ENCODE measurements at places on chromosomes 11 and 22. TPM values are rescaled to one million over a fixed set of nuclear protein-coding genes. Genes with fewer than 3 reads are reported as not detected.
A peak's percentile ranks its signal among the peaks of the same experiment; 100 is the strongest.

GRCh38 chr11:22460181-22460580 lies 122.0 kb downstream of the SLC17A6 start:
- no peak for DNase-seq

DNA sequence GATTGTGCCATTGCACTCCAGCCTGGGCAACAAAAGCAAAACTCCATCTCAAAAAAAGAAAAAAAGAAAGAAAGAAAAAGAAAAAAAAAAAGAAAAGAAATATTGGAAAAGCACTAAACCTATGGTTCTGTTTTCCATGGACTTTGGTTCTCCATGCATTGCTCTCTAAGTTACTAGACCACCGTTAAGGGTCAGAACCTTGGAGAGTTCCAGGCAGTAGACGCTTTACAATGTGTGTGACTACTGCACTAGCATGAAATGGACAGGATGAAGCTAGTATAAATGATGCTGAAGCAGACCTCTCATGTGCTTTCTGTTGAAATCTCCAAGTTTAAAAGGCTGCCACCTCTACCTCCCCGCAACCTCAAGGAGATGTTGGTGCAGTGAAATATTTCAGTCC lies 63.5 kb downstream of the SIK2 start:
- peak; percentile 56 for DNase-seq

GRCh38 chr11:6604790-6605189 lies 1.2 kb downstream of the ILK start:
- DNase-seq: no peak

DNA sequence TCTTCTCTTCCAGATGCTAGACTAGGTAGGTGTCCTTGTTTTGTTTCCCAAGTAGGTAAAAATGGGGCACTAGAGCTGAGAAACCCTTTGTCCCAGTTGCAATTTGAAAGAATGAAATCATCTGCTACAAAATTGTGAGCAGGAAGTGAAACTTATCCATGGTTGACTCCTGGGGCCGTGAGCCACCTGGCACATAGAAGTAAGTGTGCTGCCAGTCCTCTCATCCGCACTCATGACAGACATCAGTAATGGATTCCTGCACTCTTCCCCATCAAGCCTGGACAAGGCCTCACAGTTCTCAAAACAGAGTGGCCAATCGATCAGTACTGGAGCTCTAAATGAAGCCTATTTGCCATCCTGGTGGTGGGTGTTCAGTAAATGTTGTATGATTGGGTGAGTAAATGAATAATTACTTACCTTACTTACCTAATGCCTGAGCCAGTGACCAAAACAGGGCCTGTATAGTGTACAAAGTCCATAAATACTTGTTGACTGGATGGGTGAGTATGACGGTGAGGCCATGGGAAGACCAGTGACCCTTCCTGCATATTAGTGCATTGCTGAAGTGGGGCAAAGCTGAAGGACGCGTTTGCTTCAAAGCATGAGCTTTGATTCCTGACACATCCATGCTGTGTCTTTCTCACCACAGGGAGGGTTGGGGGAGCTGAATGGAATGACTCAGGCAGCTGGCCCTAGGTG lies 68.9 kb upstream of the HEPHL1 start:
- no peak for DNase-seq

DNA sequence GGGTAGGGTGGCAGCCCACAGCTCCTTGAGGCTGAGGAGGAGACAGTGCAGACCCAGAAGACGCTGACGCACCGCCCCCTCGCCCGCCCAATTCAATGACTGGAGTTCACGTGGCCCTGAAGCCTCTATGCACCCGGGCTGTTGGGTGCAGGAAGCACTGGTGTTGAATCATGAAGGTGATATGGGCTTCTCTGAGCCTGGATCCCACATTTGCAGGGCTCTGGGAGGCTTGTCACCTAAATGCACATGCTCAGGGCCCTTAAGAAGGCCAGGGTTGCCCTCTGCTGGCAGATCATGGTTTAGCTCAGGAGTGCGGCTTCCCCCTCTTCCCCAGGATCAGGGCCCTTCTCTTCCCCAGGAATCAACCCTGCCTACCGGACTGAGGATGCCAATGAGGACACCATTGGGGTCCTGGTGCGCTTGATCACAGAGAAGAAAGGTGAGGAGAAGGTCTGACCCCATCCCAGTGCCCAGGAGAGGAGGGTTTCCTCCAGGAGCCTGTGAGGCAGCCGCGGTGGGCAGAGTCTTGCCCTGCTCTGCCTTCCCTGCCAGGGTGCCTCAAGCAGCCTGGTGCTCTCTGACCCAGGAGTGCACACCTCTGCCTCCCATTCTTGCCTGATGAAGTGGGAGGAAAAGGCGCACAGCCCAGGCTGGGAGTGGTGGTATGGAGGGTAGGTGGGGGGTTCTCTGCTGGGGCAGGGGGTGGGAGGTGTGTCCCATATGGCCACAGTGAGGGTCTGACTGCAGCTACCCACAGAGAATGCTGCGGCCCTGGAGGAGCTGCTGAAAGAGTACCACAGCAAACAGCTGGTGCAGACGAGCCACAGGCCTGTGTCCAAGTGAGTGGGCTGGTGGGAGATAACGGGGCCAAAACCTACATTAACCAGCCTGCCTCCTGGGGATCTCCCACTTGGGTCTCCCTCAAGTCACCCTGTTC lies 17.5 kb downstream of the RELT start:
- DNase-seq: peak; percentile 75

- no peak for DNase-seq
These were observed 74.1 kb upstream of the B3GAT1 start for GRCh38 chr11:134486106-134486505.

GRCh38 chr22:40819599-40820140 lies 524 bp upstream of the SLC25A17 start:
- DNase-seq: no peak

- no peak for DNase-seq
These were observed 406.7 kb downstream of the TBC1D22A start for GRCh38 chr22:47168900-47169800.

DNA sequence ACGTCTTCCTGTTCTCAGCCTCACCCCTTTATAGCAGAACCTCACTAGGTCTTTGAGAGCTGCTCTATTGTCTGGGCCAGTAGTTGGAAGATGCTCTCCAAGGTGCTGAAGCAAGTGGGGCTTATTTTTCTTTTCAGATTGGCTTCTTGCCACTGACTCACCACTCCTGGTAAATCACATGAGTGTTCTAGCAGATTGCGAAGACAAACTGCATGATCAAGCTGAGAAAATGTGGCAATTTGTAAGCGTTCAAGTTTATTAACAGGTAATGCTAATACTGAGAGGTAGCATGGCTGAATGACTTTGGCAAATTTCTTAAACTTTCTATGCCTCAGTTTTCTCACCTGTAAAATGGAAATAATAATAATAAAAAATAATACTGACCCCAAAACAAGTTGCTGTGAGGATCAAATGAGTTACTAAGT lies 59.2 kb downstream of the CACNG2 start:
- DNase-seq: peak; percentile 77

DNA sequence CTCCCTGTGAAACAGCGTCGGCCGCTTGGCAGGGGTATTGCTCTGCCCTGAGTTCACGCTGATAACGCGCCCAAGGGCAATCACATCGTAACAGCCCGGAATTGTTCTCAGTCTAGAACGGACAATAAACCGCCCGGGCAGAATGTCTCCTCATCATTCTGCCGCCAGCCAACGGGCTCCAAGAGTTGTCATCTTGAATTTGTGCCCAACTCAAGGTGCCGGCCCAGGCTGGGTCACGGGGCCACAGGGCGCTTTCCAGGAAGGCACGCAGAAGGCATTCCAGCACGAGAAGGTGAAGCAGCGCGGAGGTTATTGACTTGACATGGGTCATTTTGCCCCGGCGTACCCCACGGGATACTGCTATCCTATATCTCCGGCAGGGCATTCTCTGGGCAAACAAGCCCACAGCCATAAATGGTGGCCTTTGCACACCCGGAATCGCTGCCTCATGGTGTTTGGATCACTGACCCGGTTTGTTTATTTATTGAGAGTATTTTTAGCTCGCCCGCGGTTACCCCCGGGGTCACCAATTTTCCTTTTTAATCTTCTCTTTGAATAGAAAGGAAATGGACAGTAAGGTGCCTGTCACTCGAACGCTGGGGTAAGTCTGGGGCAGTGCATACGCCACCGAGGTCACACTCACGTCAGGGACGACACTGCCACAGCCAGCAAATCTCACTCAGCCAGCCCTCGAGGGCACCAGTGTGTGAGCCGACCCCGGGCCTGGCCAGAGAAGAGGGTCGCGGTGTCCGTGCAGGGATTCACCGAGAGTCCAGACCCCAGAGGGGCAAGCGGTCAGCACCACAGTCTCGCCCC lies 72.4 kb upstream of the FGF3 start:
- no peak for DNase-seq

- DNase-seq: peak; percentile 20
These were observed 692.1 kb downstream of the NTM start for GRCh38 chr11:132062541-132062940.

OR2AG2 gene
- 0.18 TPM for total RNA-seq

OR4A16 gene
- total RNA-seq: not detected

ANKRD49 gene
- total RNA-seq: 22.6 TPM

NAA40 gene
- 20.5 TPM for total RNA-seq
